Uterus (tissue), 4 donors: ENCODE measurements at places on chromosomes 11 and 22.

- no peak for DNase-seq
These were observed 42.6 kb upstream of the ACCSL start for GRCh38 chr11:44005063-44005701.

DNA sequence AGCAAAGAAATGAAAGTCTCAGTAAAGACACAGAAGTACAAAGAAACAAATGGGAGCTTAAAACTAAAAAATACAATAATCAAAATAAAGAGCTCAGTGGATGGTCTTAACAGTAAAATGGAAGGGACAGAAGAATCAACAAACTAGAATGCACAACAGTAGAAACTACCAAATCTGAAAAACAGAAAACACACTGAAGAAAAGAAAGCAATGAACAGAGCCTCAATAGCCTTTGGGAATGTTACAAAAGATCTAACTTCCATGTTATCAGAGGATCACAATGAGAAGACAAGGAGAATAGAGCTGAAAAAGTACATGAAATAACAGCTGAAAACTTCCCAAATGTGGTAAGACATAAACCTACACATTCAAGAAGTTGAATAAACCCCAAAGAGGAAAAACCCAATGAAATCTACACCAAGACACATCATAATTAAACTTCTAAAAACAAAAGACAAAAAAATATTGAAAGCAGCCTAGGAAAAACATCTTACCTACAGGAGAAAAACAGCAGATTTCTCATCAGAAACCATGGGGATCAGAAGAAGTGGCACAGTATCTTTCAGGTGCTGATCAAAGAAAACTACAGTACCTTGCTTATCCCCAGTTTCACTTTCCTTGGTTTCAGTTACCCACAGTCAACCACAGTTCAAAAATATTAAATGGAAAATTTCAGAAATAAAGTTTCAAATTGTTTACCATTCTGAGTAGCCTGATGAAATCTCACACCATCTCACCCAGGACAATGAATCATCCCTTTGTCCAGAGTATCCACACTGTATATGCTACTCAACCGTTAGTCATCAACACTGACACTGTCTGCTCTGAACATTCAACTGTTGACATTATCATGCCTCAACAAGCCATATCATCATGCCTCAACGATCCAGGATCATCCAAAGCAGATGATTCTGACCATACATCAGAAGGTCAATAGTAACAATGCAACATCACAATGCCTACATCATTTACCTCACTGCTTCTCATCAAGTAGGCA is 22.2 kb downstream of the RRAS2 start:
- DNase-seq = no peak

- no peak for DNase-seq
These were observed 594 bp upstream of the POU2AF1 start for GRCh38 chr11:111379602-111380136.

DNA sequence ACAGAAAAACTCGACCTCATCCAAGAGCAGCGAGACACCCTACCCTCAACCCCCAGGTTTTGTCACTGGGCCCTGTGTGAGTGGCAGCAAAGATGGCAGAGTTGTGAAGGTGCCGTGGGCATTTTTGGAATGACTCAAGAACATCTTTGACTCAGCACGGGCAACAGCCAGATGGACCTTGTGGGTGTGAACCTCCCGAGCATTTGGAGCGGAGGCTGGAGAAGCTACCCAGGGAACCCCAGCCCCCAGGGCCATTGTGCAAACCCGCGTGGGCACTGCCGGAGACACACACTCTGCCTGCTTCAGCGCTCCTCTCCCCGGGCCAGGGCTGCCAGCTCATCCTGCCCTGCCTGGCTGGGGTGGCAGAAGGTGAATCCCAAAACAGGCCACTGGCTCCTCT is 66.1 kb downstream of the PANX1 start:
- DNase-seq = no peak
